HFFc6 (cell line): ENCODE measurements at places on chromosomes 6 and 20. TPM values are rescaled to one million over a fixed set of nuclear protein-coding genes. Genes with fewer than 3 reads are reported as not detected.
A peak's percentile ranks its signal among the peaks of the same experiment; 100 is the strongest.

DNA sequence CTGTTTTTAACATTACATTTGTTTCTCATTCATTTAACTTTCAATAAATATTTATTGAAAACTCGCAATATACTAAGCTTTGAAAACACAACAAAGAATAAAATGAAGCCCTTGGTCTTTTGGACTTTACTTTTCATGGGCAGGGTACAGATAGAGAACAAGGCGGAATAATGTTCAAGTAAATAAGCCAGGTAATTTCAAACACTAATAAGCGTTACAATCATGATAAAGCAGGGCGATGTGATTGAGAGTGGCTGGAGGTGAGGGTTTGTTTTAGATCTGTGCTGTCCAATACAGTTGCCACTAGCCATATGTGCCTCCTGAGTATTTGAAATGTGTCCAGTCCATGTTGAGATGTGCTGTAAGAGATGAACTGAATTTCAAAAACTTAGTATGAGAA is 307.1 kb downstream of the ALDH8A1 start:
- no peak for DNase-seq
- no peak overlapping the region for H3K27ac ChIP-seq
- peaks cover 42% of the 10 kb centered on the region for H3K4me1 ChIP-seq
- H3K36me3 ChIP-seq, result no peaks in the 10 kb centered on the region
- H3K27me3 ChIP-seq, result peaks cover 1% of the 10 kb centered on the region; the same call in 1 of the 2 replicates
- no peak overlapping the region for H3K4me3 ChIP-seq

GRCh38 chr6:153872946-153873345 is 166.1 kb upstream of the OPRM1 start:
- H3K27me3 ChIP-seq, result no peaks in the 10 kb centered on the region
- H3K4me1 ChIP-seq, result no peaks in the 10 kb centered on the region

DNA sequence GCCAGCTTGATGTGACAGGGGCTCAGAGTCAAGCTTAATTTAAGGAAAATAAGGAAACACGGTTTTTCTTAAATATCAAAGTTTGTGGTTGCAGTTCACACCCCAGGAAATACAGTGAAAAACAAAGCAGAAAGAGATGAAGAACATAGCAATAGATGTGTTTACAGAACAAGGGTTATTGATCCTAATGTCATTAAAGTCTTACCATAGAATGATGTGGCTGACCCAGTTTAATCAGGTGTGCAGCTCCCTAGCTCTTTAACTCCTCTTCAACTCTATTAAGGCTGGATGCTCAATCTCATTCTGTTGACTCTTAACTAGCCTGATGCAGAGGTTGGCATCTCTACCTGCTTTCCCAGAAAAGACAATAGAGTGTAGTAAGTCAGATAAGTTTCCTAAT is 7.5 kb upstream of the GTF3C6 start:
- no peaks in the 10 kb centered on the region for H3K27me3 ChIP-seq
- no peak overlapping the region for H3K4me3 ChIP-seq
- H3K27ac ChIP-seq, result peak overlapping the region; percentile 47
- peaks cover 54% of the 10 kb centered on the region for H3K4me1 ChIP-seq

GRCh38 chr20:60512443-60512842 is 554.2 kb downstream of the CDH26 start:
- H3K4me1 ChIP-seq, result peaks cover 21% of the 10 kb centered on the region
- peak overlapping the region; percentile 62 for H3K27ac ChIP-seq
- peak overlapping the region; percentile 52 for H3K4me3 ChIP-seq
- peaks cover 2% of the 10 kb centered on the region; the same call in 1 of the 2 replicates for H3K27me3 ChIP-seq

The SNAI1 gene
- 4.8 to 5.6 TPM (median 5.0 TPM) in 3 replicates for total RNA-seq

DNA sequence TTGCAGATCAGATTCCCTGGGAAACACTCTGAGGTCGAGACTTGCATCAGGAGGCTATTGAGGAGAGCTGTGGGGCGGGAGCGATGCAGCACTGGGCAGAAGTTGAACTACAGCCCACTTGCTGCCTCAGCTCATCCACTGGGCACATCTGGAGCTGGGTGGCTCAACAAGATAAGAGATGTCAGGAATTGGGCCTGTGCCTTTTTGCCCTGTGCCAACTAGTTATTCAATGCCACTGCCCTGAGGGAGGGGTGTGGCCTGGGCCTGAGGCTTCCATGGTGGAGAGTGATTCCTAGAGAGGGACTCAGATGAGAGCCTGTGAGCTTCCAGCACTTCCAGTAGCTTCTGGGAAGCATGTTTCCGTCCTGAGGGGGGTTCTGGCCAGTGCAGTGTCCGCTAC is 32.7 kb downstream of the BRPF3 start:
- H3K36me3 ChIP-seq, result peaks cover 18% of the 10 kb centered on the region
- DNase-seq, result no peak
- no peak overlapping the region for H3K4me3 ChIP-seq
- H3K27ac ChIP-seq, result no peak overlapping the region

The ADTRP gene
- 0.71 and 0.91 TPM in 2 replicates for total RNA-seq

The TREM2 gene
- total RNA-seq, result not detected in 3 replicates

- no peaks in the 10 kb centered on the region for H3K36me3 ChIP-seq
- no peaks in the 10 kb centered on the region for H3K4me1 ChIP-seq
- no peak overlapping the region for H3K27ac ChIP-seq
- no peak overlapping the region for H3K4me3 ChIP-seq
- no peak for DNase-seq
Measured at GRCh38 chr6:52019092-52019491, 68.3 kb downstream of the PKHD1 start.

- no peak overlapping the region for H3K27ac ChIP-seq
- H3K36me3 ChIP-seq, result peaks cover 34% of the 10 kb centered on the region
- no peak for DNase-seq
- H3K27me3 ChIP-seq, result peaks cover 1% of the 10 kb centered on the region; the same call in 1 of the 2 replicates
- no peak overlapping the region for H3K4me3 ChIP-seq
Measured at GRCh38 chr6:7121700-7122241, 14.0 kb downstream of the RREB1 start.
